Nephron progenitor cell (in vitro differentiated cells): ENCODE measurements at places on chromosomes 6 and 20.

GRCh38 chr20:36493801-36494114 lies 47.6 kb upstream of the MYL9 start:
- no peak for DNase-seq

- no peak for DNase-seq
Measured at GRCh38 chr6:81371930-81372329, 380.6 kb downstream of the TENT5A start.

GRCh38 chr6:86871681-86872080 lies 65.6 kb upstream of the HTR1E start:
- no peak for DNase-seq

GRCh38 chr6:56944661-56945060 lies 10.2 kb upstream of the BEND6 start:
- DNase-seq = no peak

- DNase-seq = no peak
Measured at GRCh38 chr6:43710576-43710975, 23.0 kb upstream of the MRPS18A start.

DNA sequence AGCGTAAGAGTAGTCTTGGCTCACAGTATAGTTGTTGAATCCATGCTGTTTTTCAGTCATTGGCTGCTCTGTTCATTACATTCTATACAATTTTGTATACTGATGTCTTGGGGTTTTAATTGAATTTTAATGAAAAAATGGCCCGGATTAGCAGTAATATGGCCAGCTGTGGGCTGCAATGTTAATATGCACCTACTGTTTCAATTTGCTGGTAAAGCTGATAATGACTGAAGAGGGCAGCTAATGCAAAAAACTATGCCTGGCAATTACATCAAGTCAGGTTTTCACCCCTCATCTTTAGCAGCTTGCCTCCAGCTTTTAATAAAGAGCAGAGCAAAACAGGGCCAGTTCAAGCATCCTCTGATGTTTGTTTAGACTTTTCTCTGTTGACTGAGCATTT lies 394.5 kb downstream of the PLCB1 start:
- no peak for DNase-seq

DNA sequence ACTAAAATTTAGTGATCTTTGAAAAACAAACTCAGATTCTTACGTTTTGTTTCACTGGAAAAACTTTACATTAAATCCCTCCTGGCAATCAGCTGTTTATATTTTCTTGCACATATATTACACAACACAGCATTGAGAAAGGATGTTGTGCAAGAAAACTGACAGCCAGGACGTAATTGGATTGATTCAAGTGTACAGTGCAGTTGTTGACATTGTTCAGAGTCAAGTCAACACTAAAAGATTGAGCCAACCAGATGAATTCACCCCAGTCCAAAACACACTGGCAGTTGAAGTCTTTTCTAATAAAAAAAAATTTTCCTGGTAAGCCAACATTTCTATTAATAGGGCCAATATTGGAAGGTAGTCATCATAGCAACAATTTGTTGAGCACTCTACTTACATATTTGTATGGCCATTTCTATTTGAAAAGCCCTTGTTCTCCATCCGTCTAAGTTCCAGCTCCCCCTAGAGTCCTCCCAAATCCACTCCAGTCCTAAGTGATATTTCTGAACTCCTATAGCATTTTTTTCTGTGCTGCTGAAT lies 20.9 kb upstream of the VNN1 start:
- no peak for DNase-seq

DNA sequence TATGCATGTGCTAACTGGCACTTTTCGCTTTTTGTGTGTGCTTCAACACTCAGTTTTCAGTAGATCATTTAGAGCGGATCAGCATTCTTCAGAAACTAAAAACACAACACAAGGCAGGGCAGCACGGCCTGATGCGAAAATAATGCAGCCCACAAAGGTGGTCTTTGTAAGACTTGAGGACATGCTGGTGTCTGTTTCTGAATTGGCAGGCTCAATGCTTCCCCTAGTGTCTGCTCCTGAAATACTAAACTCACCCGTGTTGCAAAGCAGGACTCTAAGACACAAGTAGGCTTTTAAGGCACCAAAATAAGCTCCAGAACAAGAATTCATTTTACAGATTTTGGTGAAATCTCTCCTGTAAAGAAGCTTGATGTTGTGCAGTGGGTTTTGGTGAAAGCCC lies 676.5 kb downstream of the TENT5A start:
- peak; percentile 25 for DNase-seq

DNA sequence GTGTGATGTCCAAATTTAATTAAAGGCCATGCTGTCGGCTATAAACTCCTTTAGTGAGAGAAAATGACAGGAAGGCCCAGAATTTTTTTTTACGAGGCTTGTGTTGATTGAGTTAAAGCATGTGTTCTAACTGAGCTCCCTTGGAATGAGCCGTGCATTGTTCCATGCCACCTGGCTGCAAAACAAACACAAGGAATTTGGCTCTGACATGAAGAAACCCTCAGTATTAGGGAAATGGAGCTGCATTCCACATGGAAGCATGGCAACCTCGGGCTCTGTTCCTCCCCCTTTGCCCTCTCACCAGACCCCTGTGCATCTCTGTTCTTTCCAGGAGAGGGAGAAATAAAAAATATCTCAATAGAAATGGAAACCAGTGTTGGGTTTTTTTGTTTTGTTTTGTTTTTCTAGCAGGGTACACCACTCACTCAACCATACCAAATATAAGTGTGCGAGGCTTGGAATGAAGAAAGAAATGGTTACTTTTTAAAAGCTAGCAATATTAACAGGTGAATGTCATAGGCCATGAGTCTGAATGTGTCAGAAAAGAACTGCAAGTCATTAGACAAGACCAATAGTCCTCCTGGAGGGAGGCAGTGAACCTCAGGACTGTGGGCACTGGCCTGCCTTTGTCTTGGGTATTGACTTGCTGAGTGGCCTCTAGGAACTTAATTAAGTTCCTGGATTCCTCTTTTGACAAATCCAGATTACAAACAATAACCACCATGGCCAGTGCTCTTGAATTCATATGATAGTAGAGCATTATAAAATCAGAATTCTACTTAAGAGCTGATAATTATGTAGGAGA lies 935.1 kb downstream of the KIF16B start:
- DNase-seq = no peak

DNA sequence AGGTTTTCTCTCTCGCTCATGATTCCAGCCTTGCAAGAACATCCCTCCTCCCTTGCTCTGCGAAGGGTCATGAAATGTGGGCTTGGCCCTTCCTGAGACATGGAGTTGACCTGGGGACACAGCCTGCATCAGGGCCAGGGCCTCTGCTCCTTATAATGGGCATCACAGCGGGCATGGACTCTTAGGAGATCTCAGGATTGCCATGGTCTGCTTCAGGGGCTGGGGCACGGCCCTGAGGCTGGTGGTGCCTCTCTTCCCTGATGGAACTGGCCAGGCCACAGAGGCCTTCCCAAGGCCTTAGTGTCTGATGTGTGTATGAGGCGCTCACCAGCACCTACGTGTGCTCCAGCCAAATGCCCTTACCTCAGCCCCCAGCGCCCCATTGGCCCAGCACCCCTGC lies 23.9 kb downstream of the ENTPD6 start:
- no peak for DNase-seq

DNA sequence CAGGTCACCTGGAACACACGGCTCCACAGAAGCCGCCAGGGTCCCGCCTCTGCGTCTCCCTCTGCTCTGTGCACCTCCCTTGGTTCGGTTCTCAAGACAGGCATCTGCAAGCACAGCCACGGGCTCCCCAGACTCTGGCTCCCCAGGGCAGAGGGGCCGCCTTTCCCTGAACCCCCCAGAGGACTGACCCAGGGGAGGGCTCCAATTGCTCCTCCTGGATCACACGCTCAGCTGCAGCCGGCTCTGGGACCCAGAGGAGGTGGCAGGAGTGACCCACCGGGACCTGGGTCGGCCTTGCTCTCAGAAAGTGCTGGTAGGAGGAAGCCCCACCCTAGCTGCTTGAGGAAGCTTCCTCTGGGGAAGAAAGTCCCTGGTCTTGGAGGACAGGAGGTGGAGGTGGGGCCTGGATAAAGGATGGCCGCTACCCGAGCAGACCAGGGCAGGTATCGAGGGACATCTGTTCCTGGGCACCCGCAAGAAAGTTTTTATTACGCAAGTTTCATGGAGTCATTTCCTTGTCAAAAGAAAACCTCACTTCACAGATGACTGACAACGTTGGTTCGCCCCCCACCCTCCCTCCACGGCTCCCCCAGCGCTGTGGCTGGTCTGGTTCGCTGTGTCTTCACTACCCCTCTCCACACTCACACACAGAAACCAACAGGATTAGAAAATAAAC lies 103.9 kb upstream of the AFDN start:
- DNase-seq = no peak

- DNase-seq = no peak
Measured at GRCh38 chr6:131255434-131255833, 120.2 kb downstream of the AKAP7 start.

- DNase-seq = no peak
Measured at GRCh38 chr6:155328539-155329459, 14.5 kb upstream of the TFB1M start.

DNA sequence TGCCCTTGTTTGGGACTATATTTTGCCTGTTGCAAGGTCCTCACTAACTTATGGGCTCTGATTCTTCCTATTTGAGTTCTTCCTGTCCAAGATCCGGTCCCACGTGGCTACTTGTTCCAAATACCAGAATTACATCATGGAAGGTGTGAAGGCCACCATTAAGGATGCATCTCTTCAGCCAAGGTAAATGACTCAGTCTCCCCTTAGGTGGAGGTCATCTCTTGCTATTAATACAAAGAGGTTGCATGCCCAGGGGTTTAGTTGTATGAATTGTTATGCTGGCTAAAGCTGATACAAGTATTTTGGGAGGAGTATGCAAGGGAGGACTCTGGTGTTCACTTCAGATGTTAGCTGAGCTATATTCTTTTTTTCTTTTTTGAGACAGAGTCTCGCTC lies 9.1 kb downstream of the RNF114 start:
- no peak for DNase-seq

DNA sequence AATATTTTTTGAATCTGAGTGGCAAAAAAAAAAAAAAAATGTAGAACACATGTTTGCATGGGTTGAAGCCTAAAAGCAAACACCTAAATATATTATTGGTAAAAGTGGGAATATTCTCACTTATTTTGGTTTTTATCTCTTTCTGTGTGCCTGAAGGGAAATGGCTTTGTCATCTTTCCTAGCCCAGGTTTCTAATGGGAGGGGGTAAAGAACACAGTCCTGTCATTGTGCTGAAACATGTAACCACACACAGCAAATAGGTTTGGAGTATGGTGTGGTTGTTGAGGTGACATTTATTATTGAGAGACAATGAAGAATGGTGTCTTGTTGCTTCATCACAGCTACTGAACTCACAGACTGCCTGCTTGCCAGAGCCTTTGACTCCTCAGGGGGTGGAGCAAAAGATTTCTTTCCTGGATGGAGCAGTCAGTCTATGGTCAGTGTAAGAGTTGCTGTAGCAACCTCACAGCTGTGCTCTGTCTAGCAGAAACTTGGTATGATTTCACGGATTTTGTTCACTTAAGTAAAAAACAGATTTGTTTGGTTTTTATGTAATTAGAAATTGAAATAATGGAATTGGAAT lies 70.2 kb downstream of the CEP57L1 start:
- DNase-seq = peak; percentile 5

- DNase-seq = peak; percentile 77
Measured at GRCh38 chr6:87155842-87156815, 764 bp downstream of the ZNF292 start.

- no peak for DNase-seq
Measured at GRCh38 chr20:20003031-20003954, 13.9 kb upstream of the NAA20 start.

- no peak for DNase-seq
Measured at GRCh38 chr6:71287926-71288227, 734 bp upstream of the OGFRL1 start.

DNA sequence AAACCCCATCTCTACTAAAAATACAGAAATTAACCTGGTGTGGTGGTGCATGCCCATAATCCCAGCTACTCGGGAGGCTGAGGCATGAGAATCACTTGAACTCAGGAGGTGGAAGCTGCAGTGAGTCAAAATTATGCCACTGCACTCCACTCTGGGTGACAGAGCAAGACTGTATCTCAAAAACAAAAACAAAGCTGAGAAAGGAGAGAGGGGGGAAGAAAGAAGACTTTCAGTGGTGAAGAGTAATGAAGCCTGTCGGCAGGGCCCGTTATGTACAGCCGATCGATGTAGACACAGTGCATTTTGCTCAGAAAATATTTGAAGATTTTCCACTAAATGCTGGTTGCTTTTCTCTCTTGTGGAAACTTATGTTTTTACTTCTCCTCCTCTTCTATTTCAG lies 13.8 kb downstream of the VAPB start:
- no peak for DNase-seq

DNA sequence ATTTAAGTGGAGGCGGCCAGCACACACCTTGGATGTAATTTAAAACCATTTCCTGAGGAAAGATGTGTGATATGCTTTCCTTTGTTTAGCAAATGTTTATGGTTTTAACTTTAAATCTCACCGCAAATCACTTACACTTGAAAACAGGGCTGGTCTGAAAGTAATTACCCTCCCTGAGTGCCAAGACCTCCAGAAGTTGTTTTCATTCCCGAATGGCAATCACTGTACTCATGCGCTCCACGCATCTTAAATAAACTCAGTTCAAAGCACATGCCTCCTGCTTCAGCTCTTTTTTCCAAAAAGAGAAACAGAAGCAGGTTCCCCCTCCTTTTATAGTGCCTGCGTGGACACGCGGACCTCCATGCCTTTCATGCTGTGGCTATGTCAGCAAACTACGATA lies 224.0 kb downstream of the SMOC2 start:
- DNase-seq = no peak

DNA sequence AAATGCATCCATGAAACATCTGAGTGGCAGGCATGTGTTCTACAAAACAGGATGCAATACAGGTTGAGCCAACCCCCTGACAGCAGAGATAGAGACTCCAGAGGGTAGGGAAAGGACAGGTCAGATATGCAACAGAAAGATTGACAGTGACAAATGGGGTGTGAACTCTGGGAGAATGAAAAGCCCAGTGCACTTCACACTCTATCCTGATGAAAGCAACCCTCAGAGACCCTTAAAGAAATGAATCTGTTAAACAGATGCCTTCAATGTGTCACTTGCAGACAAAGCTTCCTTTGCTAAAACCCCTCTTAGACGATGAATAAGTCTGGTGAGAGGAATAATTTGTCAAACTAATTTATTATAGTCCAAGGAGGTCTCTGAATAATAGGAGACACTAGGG lies 89.9 kb downstream of the RFPL4B start:
- DNase-seq = peak; percentile 3

- DNase-seq = no peak
Measured at GRCh38 chr6:149031859-149032598, 285.2 kb downstream of the UST start.

- no peak for DNase-seq
Measured at GRCh38 chr6:109143191-109143590, 47.9 kb downstream of the CEP57L1 start.

DNA sequence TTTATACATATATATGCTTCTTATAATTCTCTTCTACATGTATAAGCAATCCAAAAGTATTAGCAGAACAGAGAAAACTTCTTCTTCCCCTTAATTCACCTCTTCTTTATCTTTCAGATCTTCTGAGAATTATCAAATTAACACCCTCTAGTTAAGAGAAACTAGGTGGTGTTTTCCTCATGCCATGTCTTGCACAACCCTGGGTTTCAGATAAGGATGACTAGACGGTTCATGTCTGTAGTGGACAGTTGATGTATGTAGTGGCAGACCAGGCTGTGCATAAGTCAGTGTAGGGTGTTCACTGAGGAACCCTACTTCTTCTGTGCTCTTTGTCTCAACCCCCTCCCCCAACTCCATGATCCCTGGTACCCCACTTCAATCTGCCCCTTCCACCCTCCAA lies 187.3 kb downstream of the SAMD5 start:
- DNase-seq = no peak

- no peak for DNase-seq
Measured at GRCh38 chr20:53020376-53020775, 48.2 kb downstream of the TSHZ2 start.

GRCh38 chr20:43973231-43973630 lies 58.6 kb downstream of the TOX2 start:
- no peak for DNase-seq
